Activated naive CD4-positive, alpha-beta T cell treated with anti-CD3 and anti-CD28 coated beads for 36 hours (primary cell): ENCODE measurements at places on chromosomes 1 and 21.

GRCh38 chr21:26085127-26085526, 85.4 kb downstream of the APP start:
- no peak for DNase-seq

GRCh38 chr1:227944090-227944930, 3.4 kb downstream of the WNT9A start:
- DNase-seq: no peak

DNA sequence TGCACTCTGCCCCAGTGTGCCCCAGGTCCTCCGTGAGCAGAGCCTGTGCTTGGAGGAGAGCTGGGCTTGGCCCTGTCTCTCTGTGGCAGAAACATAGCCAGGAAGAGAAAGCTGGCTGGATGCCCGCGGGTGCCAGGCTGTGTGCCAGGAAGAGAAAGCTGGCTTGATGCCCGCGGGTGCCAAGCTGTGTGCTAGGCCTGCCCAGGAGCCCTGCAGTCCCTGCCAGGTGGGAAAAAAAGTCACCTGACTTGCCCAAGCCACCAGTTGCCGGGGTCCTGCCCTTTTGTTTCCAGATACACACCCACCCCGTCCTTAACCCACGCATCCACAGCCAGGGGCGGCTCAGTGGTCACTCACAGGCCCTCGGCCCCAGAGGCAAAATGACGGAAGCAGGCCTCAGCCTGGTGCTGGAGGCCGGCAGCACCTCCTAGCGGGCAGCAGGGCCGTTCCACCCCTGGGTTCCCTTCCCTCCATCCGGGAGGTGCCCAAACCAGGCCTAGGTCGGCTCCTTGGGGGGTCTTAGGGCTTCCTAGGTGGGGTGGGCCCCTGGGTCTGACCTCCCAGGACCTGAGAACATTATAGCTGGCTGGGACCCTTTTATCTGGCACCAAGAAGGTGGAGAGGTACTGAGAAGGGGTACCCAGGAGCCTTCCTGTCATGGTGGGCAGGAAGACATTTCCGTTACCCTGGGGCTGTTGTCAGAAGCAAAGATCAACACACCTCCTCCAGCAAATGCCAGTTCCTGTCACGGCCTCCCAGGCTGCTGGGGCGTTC, 9.1 kb downstream of the ITGB2 start:
- DNase-seq: peak; percentile 70

DNA sequence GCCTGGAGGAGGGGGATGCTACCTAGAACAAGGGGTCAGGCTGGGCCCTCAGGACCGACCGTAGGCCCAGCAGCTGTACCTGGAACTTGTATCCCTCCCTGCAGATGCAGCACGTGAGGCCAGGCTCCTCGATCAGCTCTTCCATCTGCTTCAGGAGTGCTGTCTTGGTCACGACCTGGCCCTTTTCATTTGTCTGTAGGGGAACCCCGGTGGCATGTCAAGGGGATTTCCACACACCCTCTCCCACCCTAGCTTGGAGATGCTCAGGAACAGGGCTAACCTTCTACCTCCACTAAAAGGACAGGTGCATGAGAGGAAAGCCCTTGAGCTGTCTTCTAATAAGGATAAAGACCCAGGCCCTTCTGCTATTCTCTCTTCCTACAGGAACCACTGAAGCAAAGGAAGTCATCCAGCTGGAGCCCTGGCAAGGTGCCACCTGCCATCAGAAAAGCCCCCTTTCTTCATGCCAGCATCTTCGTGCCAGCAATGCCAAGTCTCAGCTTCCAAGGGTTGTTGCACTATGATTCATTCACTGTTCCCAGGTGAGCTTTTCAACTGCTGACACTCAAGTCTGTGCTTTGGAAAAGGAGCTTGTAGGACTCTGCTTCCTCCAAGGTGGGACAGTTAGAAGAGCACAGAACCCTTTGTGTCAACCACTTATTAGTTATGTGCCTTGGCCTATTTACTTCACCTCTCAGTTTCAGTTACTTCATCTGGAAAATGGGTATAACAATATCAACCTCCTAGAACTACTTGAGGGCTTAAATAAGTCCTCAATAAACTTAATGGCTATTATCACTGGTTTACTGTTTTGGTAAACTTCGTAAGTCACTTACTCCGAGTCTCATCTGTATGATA, 122.1 kb downstream of the UBR4 start:
- DNase-seq: peak; percentile 54

DNA sequence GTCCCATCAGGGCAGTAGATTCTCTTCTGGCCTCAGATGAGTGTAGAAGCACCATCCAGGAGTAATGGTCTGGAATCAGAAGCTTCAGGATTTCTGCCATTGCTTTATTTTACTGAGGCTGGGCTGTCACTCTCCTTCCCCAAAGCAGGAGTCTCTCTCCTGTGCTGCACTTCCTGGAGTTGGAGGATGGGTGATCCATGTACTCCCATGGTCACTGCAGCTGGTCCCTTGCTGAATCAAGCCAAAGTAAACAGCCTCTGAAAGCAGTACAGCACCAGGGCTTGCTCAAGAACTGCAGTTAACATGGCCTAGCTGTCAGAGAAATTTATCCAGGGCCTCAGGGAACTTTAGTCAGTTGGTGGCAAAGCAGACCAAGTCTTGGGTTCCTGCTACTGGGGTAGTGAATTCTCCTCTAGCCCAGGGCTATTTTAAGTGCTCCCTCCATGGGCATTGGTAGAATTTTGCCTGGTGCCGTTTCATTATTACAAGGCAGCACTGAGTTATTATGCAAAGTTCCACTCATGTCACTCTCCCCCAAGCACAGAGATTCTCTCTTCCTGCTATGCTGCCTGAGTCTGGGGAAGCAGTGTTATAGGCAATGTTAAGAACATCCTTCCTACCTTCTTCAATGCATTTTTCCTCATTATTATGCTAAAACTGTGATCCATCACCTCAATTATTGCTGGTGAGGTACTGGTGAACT, 29.5 kb downstream of the DRAM2 start:
- DNase-seq: no peak

DNA sequence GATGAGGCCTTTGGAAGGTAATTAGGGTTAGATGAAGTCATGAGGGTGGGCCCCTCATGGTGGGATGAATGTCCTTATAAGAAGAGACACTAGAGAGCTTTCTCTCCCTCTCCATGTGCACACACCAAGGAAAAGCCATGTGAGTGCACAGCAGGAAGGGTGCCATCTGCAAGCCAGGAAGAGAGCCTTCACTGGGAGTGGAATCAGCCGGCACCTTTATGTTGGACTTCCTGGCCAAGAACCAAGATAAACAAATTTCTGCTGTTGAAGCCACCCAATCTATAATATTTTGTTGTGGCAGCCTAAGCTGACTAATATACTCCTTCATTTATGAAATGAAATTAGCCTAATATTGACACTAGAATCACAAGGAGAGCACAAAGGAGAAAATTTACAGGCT, 38.2 kb upstream of the PKP1 start:
- DNase-seq: no peak

- DNase-seq: no peak
Measured at GRCh38 chr1:56390232-56390867, 189.0 kb downstream of the PLPP3 start.

DNA sequence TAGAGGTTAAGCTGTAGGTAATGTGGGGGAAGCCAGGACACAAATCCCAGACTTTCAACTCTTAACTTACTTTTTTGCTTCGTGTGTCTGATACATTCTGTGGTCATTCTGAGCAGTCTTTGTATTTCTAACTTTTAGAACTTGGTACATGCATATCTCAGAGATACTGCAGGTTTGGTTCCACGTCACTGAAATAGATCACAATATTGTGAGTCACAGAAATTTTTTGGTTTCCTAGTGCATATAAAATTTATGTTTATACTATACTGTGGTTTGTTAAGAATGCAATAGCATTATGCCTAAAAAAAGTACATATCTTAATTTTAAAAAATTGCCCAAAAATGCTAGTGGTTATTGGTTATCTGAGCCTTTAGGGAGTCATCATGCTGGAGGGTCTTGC, 3.2 kb downstream of the URB2 start:
- no peak for DNase-seq

- DNase-seq: no peak
Measured at GRCh38 chr1:54811739-54812655, 10.9 kb upstream of the TTC22 start.

GRCh38 chr21:39220150-39220549, 36.9 kb upstream of the PSMG1 start:
- DNase-seq: peak; percentile 18

- no peak for DNase-seq
Measured at GRCh38 chr1:168654198-168654915, 74.6 kb downstream of the DPT start.

GRCh38 chr1:182602935-182603645, 1.1 kb downstream of the RGS16 start:
- peak; percentile 42 for DNase-seq

- no peak for DNase-seq
Measured at GRCh38 chr1:35433714-35434113, 123.5 kb downstream of the KIAA0319L start.

- DNase-seq: no peak
Measured at GRCh38 chr1:230957580-230957989, 21.1 kb downstream of the TTC13 start.

- peak; percentile 17 for DNase-seq
Measured at GRCh38 chr1:24155011-24155782, 12.3 kb upstream of the IL22RA1 start.

DNA sequence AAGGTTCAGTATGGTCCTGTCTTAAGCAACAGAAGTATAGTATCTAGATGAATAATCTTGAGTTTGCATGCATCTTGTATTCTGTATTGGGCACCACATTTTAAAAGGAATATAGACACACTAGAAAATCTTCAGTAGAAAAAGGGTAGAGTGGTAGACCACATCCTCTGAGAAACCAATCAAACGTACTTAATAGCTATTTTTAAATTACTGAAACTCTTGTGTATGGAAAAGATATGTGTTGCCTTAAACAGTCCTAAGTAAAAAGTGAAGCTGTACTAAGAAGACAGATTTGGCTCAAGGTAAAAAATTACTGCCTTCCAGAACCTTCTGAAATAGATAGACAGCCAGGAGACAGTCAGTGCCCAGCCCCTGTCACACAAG, 3.1 kb downstream of the CTXND2 start:
- DNase-seq: no peak

GRCh38 chr1:151476083-151476482, 16.8 kb upstream of the POGZ start:
- no peak for DNase-seq

DNA sequence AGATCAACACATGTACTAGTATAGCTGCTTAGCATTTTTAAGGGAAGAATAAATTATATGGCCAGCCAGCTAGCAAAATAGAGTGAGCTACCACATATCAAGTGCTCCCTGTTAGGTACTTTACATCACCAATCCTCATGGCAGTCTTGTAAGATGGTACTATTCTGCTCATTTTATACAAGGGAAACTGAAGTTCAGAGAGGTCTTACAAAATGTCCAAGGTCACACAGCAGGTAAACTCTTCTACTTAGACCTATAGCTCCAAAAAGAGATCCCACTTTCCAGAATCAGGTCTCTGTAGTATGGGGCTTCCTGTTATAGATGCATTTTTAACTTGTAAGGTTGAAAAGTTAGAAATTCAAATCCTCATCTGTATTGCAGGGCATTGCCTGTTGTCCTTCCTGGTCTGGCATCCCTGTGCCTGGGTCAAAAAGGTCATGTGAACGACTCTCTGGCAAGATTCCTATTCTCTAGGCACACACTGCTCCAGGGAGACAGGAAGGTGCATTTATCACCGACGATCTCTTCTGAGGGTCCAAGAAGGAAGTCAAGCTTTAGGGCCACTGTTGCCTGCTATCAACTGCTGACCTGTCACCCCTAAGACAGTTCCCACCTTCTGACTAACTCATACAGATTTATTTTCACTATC, 41.1 kb downstream of the TRIT1 start:
- DNase-seq: no peak

DNA sequence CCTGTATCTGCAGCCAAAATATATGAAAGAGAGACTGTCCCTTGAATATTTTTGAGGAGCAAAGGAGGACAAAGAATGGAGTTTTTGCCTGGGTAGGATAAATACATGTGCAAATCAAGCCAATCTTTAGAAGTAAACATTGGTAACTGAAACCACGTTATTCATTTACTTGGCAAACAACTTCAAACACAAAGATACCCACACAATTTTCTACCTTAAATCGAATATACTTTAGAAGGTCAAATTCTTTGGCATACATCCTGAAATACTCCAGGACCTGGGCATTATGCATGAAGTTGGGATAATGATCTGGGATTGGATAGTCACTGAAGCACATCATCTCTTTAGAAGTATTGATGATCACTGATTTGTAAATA, 9.6 kb downstream of the FMO5 start:
- DNase-seq: no peak

- no peak for DNase-seq
Measured at GRCh38 chr1:112247036-112247597, 148.9 kb upstream of the CTTNBP2NL start.

- DNase-seq: no peak
Measured at GRCh38 chr1:231165371-231165770, 3.5 kb downstream of the TRIM67 start.

DNA sequence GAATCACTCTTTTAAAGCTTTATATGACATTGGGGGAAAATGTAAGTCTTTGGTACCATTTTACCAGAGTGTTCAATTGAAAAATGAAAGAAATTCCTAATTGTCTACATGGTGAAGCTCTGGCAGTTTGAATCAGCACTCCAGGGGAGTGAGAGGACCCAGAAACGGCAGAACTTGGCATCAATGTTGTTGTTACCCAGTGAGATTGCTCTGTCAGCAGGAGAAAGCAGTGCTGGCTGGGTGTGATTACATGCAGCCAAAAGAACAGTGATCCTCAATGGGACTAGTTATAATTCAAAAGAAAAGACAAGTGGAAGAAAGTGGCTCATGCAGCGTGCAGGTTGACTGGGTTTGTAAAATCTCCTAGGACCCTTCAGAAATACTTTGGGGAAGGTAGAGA, 206.4 kb downstream of the PTPRC start:
- no peak for DNase-seq

DNA sequence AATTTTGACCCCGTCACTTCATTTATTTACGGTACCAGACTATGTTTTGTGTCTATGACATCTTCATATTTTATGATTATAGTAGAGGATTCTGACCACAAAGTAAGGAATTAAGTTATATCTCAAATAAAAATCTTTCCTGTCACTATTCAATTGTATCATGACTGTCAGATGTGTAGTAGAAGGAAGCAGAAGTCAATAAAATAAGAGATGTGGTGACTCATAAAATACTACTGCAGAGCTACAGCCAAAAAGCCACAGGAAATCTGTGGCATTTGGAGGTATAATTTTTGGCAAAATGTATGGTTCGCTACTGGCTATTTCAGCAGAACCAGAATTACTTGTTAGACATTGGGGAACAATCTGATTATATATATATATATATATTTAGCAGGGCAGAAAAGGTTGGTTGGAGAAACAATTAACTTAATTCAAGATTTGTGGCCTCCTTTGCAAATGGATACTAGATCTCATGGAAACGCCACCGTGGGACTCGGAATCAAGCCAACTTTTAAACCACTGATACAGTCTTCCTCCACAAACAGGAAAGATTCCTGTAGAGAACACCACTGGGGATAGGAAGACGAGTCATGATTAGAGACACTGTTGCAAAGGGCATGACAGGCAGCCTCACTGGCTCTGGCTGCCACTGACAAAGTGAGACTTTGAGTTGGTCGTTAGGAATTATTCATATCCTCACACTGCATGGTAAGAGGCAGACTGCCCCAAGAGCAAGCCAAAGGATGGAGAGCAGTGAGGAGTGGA, 5.1 kb downstream of the FCRL2 start:
- DNase-seq: no peak

- DNase-seq: no peak
Measured at GRCh38 chr1:62809788-62810187, 25.9 kb downstream of the ATG4C start.

GRCh38 chr1:164477343-164477742, 81.6 kb upstream of the PBX1 start:
- DNase-seq: no peak
